ENCODE measurements at places on chromosomes 13 and 19.
A peak's percentile ranks its signal among the peaks of the same experiment; 100 is the strongest.

GRCh38 chr19:12786141-12786870, 5.0 kb upstream of the JUNB start:
- DNase-seq = no peak

GRCh38 chr13:25300861-25301346, 521 bp upstream of the NUP58 start:
- DNase-seq = no peak

GRCh38 chr19:49498475-49498874, 2.2 kb downstream of the RPS11 start:
- peak; percentile 12 for DNase-seq

GRCh38 chr13:59478908-59479307, 684.8 kb downstream of the DIAPH3 start:
- DNase-seq = no peak

GRCh38 chr19:7254590-7254989, 39.6 kb downstream of the INSR start:
- DNase-seq = no peak

DNA sequence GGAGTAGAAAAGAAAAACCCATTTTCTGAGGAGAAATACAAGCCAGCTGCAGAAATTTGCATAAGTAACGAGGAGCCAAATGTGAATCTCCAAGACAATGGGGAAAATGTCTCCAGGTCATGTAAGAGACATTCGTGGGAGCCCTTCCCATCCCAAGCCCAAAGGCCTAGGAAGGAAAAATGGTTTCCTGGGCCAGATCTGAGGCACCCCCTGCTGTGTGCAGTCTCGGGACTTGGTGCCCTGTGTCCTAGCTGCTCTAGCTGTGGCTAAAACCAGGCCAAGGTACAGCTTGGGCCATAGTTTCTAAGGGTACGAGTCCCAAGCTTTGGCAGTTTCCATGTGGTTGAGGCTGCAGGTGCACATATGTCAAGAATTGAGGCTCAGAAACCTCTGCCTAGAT, 444.9 kb downstream of the PCDH20 start:
- DNase-seq = no peak

- DNase-seq = peak; percentile 43
Measured at GRCh38 chr19:1132552-1133383, 29.0 kb downstream of the GPX4 start.

GRCh38 chr13:40149611-40150274, 494.3 kb downstream of the COG6 start:
- DNase-seq = peak; percentile 19
